ENCODE measurements at places on chromosomes 1 and 21.
A peak's percentile ranks its signal among the peaks of the same experiment; 100 is the strongest.

- no peak for DNase-seq
These were observed 82.5 kb upstream of the ZNF648 start for GRCh38 chr1:182143825-182144645.

DNA sequence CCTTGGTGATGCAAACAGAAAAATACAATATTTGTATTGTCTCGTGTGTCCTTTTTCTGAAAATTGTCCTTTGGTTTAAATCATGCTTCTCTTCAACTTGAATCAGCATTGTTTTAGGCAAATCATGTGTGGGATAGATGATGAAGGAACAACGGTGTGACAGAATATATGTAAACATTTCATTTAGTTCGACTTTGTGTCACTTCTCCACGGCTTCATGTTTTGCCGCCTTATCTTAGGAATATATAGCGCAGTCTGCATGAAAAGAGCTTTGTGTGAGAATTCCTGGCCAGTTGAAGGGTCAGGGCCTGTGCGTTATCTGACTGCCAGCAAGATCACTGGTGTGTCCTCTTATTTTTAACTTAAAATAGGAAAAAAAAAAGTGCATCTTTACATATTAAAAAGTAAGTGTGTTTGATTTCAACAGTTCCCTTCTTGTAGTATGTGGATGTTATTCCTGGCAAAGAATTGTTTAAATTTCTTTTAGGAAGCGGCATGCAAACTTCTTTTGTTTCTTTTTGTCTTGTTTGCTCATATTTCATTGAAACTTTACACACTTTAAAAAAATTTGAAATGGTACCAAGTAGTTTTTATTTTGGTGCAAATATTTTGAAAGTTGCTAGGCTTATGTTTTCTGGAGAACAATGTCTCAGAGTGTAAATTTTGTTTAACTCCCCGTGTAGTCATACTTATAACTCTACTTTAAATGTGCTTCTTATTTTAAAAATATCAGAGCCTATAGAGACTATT, 465.2 kb downstream of the USP25 start:
- no peak for DNase-seq

GRCh38 chr1:96525657-96526557, 195.7 kb upstream of the PTBP2 start:
- no peak for DNase-seq

DNA sequence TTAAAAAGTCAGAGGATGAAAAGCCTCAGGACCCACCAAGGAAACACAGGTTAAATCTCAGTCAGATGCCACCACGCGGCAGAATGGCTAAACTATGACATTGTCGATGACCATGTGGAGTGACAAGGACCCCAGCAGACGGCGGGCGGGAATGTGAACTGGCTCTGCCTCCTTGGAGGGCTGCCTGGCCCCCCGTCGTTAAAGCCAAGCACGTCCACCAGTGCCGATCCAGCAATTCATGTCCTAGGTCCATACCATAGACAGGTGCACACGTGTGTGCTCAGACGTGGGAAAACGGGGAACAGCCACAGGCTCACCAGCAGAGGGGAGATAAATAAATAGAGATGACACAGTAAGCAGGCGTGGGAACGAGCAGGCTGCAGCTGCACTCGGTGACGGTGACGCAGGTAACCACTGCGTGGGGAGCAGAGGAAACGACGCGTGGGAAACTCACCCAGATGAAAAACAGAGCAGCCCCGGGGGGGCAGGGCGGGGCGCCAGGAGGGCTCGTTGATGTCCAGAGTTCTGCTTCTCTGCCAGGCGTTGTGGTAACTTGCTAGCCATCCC, 28.3 kb upstream of the PCBP3 start:
- peak; percentile 75 for DNase-seq

- no peak for DNase-seq
These were observed 610 bp downstream of the RBM8A start for GRCh38 chr1:145926686-145927062.

- DNase-seq, result no peak
These were observed 8.6 kb upstream of the ADGRL2 start for GRCh38 chr1:81792184-81792583.

DNA sequence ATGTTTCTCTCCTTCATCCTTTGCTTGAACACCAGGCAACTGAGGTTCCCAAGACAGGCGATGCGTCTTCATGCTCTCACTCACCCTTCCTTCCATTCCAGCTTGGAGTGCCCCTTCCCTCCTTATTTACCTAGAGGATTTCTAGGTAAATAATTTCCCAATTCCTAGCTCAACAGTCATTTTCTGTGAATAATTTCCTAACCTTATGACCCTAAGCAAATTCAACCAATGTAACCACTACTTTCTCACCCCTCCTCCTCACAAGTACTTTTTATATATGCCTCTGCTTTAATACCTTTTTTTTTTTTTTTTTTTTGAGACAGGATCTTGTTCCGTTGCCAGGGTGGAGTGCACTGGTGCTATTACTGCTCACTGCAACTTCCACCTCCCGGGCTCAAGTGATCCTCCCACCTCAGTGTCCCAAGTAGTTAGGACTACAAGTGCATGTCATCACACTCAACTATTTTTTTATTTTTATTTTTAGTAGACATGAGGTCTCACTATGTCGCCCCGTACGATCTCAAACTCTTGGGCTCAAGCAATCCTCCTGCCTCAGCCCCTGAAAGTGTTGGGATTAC, 86.7 kb downstream of the USP24 start:
- no peak for DNase-seq

- DNase-seq, result no peak
These were observed 595.5 kb downstream of the RWDD3 start for GRCh38 chr1:95829556-95829955.

- DNase-seq, result no peak
These were observed 189.5 kb downstream of the SIPA1L2 start for GRCh38 chr1:232440325-232441035.

DNA sequence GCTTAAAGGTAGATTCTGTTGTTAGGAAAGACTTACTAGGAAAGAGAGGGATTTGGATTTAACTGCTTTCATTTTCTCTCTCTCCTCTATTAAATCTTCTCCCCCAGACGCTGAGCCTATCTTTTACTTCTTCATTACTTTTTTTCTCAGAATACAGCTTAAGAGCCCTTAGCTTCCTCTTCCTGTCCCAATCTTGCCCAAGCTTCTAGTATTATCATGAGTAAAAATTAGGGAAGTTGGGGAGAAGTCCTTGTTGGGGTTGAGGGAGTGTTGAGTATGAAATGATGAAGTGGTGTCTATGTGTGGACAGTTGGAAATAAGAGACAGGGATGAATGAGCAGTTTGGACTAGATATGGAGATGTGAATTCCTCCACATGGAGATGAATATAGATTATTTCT, 35.0 kb downstream of the ACP6 start:
- no peak for DNase-seq

- peak; percentile 39 for DNase-seq
These were observed 2.3 kb downstream of the PANK4 start for GRCh38 chr1:2523891-2524609.

GRCh38 chr1:83086346-83086745, 912.6 kb downstream of the TTLL7 start:
- no peak for DNase-seq

DNA sequence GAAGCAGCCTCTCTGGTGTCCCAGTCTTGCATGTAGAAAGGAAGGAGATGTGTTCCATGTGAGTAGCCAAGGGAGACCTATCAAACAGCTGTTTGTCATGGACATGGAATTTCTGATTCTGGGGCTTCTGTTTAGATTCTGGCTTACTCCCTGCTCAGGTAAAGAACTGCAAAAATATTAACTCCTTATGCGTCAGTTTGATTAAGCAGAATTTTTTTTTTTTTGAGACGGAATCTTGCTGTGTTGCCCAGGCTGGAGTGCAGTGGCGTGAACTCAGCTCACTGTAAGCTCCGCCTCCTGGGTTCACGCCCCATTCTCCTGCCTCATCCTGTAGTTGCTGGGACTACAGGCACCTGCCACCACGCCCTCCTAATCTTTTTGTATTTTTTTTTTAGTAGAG, 6.8 kb downstream of the ARV1 start:
- DNase-seq, result no peak

DNA sequence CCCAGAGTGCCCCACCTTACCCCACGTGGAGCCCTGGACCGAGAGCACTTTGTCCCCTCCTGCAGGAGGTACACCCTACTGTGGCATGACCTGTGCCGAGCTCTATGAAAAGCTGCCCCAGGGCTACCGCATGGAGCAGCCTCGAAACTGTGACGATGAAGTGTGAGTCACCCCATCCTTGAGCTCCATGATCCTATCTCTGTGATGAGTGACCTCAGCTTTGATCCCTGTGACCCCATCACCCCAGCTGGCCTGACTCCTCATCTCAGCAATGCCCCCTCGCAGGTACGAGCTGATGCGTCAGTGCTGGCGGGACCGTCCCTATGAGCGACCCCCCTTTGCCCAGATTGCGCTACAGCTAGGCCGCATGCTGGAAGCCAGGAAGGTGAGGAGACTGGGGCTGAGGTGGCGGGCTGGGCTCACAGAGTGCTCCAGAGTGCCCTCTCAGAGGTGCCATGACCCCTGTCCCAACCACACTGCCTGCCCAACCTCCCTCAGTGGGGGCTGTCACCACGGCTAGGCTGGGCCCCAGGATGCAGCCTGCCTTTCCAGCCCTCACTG, 16.2 kb upstream of the MPL start:
- no peak for DNase-seq

DNA sequence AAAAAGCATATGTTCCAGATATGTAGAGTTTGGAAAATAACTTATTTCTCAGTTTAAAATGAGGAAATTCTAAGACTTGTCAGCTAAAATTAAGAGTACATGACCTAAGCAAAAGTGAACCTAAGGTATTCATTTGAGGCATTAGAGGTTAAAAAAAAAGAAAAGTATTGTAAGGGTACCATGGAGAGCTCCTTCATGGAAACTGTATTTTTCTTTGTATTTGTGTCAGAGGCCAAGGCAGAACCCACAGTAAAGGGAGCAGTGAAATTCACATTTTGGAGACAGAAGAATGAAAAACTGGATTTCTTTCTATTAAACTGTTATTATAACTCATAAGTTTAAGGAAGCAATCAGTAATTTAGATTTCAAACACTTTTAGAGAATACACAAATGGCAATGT, 1494.8 kb downstream of the KCNT2 start:
- DNase-seq, result no peak

GRCh38 chr1:162193221-162193620, 123.7 kb downstream of the NOS1AP start:
- DNase-seq, result no peak

- DNase-seq, result no peak
These were observed 20.3 kb upstream of the SLC26A9 start for GRCh38 chr1:205963352-205964155.

DNA sequence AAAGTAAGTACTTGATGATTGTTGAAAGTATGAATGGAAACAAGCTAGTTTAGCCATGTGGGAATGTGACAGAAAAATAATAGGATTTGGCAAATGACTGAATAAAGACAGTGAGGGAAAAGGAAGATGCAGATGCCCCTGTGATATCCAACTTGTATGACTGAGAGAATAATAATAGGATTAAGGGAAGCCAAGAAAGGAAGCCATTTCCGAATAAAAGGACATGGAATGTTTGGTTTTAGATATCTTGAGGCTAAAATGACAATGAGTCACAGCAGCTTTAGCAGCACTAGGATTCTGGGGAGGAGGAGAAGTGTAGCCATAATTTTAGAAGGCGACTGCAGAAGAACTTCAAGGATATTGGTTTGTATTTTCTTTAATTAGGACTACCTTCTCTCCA, 109.2 kb downstream of the TTLL7 start:
- no peak for DNase-seq

DNA sequence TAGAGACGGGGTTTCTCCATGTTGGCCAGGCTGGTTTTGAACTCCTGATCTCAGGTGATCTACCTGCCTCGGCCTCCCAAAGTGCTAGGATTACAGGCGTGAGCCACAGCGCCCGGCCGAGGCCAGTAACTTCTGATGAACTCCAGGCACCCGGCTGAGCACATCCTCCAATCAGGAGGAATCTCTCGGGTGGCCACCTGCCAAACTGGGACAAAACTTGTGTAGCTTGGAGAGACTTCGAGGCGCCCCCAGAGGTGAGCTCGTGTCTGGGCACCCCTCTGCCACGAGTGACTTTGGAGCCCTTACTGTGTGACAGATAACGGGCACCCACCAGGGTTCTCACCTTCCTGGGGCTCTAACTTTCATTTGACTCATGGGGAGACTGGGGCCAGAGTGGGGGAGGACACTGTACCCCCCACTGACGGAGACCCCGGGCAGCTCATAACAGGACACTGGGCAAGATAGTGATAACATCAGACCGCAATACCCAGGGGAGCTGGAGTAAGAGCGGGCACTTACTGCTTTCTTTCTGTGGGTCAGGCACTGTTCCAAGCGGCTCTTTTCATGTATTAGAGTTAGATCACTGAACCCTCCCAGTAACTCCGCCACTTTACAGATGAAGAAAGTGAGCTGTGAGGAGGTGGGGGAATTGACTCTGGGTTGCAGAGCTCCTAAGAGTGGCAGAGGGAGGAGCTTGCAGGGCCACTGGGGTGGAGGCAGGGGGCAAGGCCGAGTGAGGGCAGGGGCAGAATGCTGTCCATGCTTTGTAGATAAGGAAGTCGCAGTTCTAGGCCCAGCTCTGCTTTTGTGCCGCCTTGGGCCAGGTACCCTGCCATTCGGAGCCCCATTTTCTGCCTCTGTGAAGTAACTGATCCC, 1.9 kb upstream of the PADI2 start:
- no peak for DNase-seq

DNA sequence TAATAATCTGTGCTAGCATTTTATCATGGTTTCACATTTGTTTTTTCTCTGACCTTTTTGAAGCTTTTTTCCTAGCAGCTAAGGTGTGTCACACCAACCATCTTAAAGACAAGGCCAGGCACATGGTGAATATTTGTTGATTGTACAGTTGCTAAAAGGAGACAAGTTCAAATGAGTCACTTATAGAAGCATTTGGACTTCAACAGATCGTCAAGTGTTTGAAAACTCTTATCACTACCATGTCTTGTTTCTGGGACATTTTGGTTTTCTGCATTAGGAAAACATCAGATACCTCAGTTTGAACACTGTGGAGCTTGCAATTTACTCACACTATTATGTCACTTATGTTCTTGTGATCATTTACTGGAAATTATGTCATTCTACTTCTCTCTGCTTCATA, 407.3 kb downstream of the USP25 start:
- no peak for DNase-seq

DNA sequence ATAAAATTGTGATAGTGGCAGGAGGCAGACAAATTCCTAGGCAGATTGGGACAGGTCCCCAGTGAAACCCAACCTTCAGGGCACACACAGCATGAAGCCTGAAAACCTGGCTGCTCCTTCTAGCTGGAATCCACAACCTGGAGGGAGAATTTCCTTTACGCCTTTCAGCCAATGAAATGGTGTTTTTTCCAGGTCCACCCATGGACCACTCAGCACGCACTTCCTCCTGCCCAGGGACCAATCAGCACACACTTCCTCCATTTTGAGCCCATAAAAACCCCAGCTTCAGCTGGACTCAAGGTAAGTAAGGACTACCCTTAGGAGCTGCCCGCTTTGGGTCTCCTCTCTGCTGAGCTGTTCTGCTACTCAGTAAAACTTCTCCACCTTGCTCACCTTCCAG, 120.1 kb downstream of the AKT3 start:
- DNase-seq, result no peak
